NCI-H146 (cell line): ENCODE measurements at places on chromosomes 1 and 21.
A peak's percentile ranks its signal among the peaks of the same experiment; 100 is the strongest.

GRCh38 chr1:15899266-15899665 lies 51.8 kb downstream of the SPEN start:
- no peak for DNase-seq

- no peak for DNase-seq
Observed at GRCh38 chr1:180953291-180954004, 40.8 kb downstream of the KIAA1614 start.

DNA sequence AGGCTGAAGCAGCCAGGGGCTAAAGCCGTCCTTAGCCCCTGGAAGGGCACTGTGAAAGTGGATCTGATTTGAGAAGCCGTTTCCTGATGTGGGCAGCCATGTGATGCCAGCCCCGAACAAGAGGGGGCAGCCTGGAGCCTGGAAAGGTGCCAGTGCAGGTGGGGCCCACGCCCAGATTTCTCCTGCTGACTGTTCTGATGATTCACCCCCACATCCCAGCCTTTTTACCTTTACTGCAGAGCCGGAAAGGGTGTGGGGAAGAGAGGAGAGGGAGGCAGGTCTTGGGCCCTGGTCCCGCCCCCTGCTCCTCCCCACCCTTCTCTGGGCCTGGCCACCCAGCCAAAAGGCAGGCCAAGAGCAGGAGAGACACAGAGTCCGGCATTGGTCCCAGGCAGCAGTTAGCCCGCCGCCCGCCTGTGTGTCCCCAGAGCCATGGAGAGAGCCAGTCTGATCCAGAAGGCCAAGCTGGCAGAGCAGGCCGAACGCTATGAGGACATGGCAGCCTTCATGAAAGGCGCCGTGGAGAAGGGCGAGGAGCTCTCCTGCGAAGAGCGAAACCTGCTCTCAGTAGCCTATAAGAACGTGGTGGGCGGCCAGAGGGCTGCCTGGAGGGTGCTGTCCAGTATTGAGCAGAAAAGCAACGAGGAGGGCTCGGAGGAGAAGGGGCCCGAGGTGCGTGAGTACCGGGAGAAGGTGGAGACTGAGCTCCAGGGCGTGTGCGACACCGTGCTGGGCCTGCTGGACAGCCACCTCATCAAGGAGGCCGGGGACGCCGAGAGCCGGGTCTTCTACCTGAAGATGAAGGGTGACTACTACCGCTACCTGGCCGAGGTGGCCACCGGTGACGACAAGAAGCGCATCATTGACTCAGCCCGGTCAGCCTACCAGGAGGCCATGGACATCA lies at the start of gene SFN:
Gene SFN, plus strand, starts transcription at position 369 of the 904 bp plus-strand sequence. Its CDS starts 64 bp downstream, at position 433.
- DNase-seq, result peak; percentile 93

GRCh38 chr1:119676571-119677206 lies 28.6 kb upstream of the ZNF697 start:
- no peak for DNase-seq

GRCh38 chr1:39524591-39525365 lies 33.3 kb downstream of the BMP8A start:
- no peak for DNase-seq

GRCh38 chr1:205348554-205349487 lies 7.9 kb downstream of the KLHDC8A start:
- no peak for DNase-seq

DNA sequence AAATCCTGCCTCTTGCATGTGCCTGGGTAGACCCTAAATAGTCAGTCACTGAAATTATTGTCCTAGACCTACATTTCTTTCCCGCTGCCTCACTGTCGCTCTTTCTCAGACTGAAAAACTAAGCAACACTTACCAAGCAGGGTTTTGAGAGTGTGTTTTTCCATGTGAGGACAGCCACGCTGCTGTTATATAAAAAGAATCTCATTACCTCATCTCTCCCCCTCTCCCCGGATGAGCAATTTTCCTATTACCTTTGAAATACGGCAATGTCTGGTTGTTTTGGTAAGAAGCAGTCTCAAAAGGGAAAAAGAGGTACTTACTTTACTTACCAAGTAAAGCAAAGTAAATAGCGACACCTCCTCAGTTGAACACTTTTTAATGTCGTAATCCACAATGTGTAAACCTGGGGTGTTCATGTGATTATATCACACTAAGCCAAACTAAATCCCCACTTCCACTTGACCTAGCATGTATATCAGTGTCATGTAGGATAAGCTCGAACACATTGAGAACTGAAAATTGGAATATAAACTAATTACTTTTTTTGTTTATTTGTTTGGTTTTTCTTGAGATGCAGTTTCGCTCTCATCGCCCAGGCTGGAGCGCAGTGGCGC lies 12.2 kb upstream of the VN1R5 start:
- no peak for DNase-seq

GRCh38 chr1:151062741-151063371 lies 2.7 kb downstream of the MLLT11 start:
- DNase-seq, result no peak

DNA sequence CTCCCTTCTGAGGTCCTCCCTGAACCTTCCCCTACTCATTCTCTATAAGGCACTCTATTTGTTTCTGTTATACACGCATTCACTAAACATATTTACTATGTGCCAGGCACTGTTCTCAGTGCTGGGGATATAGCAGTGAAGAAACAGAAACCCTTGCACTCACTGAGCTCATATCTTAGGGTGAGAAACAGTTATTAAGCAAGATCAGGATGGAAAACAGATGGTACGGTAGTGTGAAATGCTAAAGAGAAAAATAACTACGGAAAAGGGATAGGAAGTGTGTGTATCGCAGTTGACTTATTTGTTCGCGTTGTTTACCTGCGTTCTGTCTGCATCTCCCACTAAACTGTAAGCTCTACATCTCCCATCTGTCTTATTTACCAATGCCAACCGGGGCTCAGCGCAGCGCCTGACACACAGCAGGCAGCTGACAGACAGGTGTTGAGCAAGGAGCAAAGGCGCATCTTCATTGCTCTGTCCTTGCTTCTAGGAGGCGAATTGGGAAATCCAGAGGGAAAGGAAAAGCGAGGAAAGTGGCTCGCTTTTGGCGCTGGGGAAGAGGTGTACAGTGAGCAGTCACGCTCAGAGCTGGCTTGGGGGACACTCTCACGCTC lies 572 bp downstream of the CYB5RL start:
- peak; percentile 57 for DNase-seq

GRCh38 chr1:206102292-206102936 lies 14.8 kb downstream of the AVPR1B start:
- no peak for DNase-seq

DNA sequence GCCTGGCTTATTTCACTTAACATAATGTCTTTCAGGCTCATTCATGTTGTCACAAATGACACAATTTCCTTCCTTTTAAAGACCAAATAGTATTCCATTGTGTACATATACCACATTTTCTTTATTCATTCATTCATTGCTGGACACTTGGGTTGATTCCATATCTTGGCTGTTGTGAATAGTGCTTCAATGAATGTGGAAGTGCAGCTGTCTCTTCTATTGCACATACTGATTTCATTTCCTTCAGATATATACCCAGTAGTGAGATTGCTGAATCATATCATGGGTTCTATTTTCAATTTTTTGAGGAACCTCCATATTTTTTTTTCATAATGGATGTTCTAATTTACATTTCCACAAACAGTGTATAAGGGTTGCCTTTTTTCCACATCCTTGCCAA lies 38.6 kb upstream of the WLS start:
- no peak for DNase-seq

DNA sequence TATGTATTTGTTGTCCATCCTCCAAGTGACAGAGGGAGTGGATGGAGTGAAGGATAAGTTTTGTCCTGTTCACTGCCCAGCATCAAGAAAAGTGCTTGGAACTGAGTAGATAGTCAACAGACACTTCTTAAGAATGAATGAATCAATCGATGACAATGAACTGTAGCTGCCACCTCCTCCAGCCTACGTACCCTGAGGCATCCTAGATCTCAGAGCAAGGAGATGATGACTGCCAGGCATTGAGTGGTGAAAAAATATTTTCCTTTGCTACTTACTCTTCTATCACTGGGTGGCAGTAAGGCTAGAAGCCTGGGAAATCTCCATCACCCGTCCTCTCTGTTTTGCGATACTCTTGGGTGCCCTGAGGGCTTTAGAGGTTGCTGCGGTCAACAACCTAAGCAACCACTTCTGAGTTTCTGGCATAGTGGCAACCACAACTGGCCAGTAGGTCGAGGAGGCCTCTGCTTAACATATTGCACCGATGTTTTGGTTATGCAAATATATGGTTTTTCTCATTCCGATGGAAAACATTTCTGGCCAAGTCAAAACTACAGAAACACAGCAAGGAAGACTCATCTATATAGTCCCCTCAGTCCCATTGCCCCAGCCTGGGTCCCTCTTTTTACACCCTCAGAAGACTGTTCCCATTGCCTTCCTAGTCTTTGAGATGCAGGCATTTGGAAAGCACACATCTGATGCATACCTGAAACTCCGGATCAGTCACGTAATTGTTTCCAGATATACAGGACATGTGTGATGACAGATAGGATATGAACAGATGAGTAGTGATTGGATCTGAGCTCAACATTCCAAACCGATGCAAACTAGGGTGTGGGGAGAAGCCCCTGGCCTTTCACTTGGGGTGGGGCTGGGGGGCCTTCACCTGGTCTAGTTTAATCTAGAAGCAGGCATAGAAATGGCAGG lies 136.8 kb downstream of the RUNX1 start:
- no peak for DNase-seq

DNA sequence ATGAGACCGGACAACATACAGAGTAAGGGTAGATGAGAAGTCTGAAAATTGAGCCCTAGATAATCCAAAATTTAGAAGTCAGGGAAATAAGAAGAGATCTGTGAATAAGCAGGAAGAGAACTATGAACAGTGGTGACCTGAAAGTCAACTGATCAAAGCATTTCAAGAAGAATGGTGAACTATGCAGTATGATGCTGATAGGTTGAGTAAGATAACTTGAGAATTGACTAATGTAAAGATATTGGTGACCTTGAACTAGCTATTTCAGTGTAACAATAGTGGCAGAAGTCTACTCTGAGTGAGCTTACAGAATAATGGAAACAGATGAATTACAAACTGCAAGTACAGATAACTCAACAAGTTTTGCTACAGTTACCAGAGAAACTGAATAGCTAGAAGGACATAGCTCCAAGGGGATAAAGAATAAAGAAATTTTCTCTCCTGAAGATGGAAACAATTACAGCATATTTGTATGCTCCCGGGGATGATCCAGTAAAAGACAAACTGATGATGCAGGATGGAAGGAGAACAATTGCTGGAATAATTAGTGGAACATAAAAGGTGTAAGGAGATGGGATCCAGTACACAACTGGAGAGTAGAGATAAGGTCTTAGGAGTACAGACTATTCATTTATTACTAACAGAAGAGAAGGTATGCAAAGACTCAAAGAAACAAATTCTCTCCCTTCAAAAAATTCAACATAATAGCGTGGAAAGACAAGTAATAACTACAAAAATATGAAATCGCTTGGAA lies 10.9 kb downstream of the NRDC start:
- DNase-seq, result no peak

DNA sequence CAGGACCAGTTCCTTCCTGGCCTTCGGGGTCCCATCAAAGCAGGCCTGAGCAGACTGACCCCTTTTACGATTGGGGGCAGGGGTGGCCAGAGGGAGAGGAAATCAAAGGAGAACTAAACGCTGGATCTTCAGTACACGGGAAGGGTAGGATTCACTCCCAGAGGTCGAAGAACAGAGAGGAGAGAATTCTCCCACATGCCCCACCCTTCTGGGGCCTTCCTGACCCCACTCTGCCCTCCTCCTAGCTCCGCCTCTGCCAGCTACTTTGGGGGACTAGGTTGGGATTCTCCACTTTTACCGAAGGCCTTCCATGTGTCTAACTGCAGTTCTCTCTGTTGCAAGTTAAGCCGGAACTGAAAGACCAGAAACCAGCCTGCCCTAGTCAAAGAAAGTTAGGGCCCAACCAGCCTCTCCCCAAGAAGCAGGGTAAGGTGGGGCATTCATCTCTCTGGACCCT lies 654 bp upstream of the ARHGEF2 start:
- DNase-seq, result no peak

- DNase-seq, result no peak
Observed at GRCh38 chr1:211210965-211211364, 48.2 kb upstream of the RCOR3 start.

DNA sequence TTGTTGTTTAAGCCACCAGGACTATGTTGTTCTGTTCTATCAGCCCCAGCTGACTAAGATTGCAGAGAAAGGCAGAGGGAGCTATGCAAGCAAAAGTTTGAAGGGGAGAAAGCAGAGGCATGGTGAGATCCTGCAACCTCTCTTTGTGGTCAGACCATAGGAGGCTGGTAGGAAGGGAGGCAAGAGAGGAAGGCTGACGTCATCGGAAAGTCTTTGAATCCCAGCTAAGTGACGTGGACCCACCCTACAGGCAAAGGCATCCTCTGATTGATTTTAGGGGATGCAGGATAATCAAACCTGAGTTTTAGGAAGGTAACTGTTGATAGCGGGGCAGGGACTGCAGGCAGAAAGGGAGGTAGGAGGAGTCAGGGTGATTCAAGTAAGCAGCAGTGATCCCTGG lies 23.3 kb upstream of the TNNI1 start:
- no peak for DNase-seq

DNA sequence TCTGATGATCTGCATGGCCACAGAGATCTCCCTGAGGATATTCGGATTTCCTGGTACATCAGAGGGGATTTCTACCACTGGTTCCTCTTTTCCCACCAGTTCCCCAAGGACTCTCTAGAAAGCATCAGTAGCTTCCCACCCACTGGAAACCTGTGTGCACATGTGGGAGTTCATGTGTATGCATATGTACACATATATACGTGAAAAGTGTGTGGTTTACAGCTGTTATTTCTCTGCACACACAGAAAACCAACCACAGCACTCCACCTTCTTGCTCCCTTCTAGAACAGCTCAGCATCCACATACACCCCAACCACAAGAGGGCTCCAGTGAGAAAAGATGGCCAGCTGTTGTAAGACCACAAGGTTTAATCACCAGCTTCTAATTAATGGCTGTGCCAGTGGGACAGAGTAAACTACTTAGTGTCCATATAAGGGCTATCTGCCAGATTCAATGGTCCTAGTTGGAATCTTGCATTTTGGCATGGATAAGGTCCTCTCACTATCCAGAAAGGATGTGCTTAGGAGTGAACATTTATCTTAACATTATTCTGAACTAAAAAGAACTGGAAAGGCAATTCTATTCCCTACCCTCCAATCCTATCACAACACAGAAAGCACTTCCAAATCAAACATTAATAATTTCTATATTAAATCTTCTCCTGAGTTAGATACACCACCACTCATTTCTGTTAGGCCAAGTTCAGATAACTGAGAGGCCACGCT lies 24.1 kb downstream of the GPR3 start:
- peak; percentile 65 for DNase-seq

GRCh38 chr1:209316929-209317328 lies 266.6 kb upstream of the CAMK1G start:
- no peak for DNase-seq

GRCh38 chr1:13505020-13505419 lies 8.8 kb downstream of the LRRC38 start:
- no peak for DNase-seq

DNA sequence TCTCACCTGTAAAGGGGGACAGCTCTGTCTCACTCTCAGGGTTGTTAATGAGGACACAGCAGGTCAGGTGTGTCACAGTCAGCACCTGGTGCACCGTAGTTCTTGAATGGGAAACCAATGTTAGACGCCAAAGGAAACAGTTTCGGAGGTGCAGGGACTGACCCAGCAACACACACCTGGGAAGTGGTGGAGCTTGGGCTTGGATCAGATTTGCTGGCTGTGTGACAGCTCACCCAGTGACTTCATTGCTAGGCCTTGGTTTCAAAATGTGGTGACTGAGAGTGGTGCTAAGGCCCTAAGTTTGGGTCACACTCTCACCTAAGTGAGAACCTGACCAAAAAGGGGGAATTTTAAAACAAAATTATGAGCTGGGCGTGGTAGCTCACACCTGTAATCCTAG lies 34.9 kb downstream of the ALPL start:
- DNase-seq, result no peak
